ENCODE measurements at places on chromosomes 7 and 10. TPM values are rescaled to one million over a fixed set of nuclear protein-coding genes. Genes with fewer than 3 reads are reported as not detected.
A peak's percentile ranks its signal among the peaks of the same experiment; 100 is the strongest.

GRCh38 chr10:6228010-6228511 is 25.3 kb downstream of the PFKFB3 start:
- DNase-seq = peak; percentile 35

DNA sequence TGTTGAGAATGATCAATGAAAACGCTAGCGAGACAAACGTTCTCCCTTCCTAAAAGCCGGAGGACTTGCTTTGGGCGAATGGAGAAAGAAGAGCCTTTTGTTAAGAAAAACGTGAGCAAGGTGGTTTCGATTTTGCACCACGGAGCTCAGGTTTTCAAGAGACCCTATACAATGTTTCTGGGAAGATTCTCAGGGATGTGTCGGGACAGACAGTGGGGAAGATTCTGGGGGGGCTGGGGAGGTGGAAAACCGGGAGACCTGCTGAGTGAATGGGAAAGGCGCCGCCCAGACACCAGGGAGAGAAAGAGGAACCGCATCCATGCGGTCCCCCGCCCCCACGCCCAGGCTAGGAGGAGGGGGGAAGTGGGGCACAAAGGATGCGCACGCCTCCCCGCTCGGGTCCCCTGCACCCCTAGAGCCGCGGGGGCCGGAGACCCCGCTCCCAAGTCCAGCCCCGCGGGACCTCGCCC is 745 bp downstream of the YWHAG start:
- peak; percentile 62 for DNase-seq

DNA sequence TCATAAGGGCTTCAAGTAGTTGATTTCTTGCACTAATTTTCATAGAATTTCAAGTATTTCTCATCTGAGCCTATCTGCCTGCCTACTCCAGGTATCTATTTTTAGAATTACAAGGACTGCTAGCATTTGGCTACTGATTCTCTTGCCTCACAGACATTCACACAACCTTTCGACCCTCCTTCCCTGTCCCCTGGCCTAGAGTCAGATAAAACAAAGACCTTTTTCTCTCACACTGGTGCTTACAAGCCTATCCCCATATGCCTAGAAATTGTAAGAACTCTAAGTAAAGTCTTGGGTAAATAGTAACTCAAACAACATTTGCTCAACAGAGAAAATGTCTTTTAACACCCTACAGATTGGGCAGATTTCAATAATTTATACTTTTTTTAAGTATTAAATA is 6.3 kb downstream of the GPAM start:
- no peak for DNase-seq

DNA sequence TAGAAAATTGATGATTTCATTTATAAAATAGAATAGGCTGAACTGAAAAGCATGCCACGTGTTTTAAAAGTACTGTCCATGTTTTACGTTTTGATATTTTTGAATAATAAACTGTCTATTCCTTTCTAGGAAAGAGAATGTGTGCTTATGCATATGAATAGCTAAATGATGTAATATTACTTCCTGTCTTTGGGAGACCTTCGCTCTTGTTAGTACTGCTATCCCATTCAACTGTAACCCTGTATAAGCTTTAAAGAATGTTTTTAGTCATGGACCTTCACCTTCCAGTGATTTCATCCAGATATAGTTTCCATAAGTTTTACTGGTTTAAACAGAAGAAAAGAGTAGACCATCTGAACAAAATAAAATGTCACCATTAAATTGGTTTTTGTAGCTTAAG is 274.4 kb upstream of the SEMA3A start:
- no peak for DNase-seq

GRCh38 chr10:117861329-117861728 is 185.4 kb downstream of the RAB11FIP2 start:
- no peak for DNase-seq

DNA sequence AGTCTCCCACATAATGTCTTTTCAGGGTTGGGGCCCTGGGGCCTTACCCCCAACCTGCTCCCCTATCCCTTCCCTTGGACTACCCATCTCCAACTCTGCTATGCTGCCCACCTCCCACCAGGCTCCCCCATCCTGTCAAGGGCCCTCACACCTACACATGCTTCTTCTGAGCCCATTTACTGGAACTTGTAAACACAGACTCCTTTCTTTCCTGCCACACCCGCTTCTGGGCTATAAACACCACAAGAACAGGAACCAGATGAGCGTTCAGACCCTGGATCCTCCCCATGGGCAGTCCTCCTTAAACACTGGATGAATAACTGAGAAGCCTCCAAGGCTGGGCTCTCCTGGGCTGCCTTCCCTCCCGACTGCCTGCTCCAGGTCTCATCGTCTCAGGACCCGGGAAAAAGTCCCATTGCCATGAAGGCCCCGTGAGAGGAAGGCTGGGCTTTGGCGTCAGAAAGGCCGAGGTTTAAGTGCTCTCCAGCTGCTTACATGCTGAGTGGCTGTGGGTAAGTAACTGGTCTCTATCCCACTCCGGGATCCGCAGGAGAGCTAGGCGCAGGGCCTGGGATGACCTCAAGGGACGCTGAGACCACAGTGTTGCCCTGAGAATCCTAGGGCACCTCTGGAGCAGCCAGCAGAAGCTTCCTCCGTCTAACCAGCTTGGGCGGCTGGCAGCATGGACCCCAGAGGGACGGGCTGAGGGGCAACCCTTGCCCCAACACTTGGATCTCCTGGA is 15.6 kb upstream of the CRHR2 start:
- no peak for DNase-seq

DNA sequence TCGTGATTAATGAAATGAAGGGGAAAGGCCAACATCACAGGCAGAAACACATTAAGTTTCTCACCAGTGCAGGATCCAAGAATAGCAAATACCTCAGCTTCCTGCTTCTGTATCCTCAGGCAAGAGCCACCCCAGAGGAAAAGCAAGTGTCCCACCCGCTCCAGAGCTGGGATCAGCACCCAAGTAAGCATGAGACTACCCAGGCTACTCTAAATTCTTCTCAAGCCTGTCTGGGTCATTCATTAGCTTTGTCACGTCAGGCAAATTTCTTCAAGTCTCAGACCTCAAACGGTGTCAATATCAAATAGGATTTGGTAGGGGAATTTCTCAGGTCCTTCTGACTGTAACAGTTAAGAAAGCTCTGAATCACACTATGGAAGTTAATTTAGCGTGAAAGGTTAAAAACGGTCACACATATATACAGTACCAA is 59.0 kb downstream of the GNA12 start:
- no peak for DNase-seq

- DNase-seq = peak; percentile 31
Measured at GRCh38 chr10:86017841-86018734, 348.5 kb downstream of the GRID1 start.

GRCh38 chr7:40418983-40419382 is 284.2 kb downstream of the SUGCT start:
- DNase-seq = no peak

DNA sequence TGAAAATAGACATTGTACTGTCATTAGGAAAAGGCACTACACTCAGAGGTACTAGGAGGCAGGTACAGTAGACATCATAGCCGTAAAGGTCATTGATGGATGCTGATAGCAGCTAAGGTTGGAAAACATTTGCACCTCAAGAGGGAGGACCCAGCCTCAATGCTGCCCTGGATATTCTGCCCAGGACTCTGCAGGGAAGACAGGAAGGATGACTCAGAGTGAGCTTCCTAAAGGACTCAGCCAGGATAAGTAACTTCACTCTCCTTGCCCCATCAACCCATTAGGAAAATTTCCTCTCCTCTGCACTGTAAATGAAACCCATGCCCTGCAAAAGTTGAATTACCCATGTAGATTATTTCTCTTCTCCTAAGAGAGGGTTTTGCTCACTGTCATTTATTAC is 617.9 kb upstream of the MKI67 start:
- no peak for DNase-seq

The TCAF2 gene
- 0.78 TPM for total RNA-seq
